ENCODE measurements at places on chromosomes 2 and 18.

DNA sequence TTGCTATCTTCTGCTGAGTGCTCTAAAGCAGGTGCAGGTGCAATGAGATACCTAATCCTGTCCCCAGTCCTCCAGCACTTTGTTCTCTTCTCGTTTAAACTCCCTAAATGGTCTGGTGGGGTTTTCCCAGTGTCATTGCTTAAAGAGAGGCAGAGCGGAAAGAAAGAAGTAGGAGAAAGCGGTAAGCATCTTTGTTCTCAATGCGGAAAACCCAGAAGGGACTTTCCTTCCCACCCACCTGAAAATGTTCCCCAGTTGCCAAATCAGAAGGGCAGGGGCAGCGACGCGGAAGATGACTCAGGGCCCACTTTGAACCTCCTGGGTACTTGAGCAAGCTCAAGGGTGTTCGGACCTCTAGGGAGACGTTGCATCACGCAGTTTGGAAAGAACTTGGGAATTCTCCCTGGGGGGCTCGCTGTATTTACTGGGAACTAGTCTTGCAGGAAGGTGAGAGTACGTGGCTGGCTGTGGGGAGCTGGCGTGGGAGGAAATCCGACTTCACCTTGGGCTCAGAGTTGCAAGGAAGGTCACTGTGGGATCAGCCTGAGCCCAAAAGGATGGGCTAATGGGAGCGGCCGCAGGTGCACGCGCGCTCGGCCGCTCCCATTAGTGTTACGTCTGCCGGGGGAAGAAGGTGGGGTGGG lies 589 bp upstream of the SGPP2 start:
- DNase-seq, result no peak

GRCh38 chr2:239734436-239735005 lies 290.6 kb downstream of the NDUFA10 start:
- DNase-seq, result no peak

DNA sequence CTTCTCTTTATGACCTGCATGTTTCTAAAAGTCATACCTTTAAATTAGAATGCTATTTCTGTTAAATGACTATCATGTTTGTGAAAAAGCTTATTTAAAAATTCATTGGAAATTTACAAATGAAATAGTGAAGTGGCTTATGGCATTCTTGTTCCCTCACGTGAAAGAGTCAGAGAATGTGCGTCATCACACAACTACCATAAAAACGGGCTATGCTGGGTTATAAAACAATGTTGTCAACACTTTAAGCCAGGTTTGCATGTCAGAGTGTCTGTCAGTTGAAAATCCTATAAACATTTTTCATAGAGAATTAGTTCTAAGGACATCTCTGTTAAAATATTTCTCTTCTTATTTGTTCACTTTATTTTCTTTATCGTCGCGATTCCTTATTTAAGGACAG lies 42.5 kb upstream of the STK39 start:
- no peak for DNase-seq

GRCh38 chr18:42530276-42530675 lies 575.2 kb downstream of the PIK3C3 start:
- DNase-seq, result no peak

- DNase-seq, result no peak
Measured at GRCh38 chr2:165718610-165719210, 75.3 kb downstream of the GALNT3 start.

DNA sequence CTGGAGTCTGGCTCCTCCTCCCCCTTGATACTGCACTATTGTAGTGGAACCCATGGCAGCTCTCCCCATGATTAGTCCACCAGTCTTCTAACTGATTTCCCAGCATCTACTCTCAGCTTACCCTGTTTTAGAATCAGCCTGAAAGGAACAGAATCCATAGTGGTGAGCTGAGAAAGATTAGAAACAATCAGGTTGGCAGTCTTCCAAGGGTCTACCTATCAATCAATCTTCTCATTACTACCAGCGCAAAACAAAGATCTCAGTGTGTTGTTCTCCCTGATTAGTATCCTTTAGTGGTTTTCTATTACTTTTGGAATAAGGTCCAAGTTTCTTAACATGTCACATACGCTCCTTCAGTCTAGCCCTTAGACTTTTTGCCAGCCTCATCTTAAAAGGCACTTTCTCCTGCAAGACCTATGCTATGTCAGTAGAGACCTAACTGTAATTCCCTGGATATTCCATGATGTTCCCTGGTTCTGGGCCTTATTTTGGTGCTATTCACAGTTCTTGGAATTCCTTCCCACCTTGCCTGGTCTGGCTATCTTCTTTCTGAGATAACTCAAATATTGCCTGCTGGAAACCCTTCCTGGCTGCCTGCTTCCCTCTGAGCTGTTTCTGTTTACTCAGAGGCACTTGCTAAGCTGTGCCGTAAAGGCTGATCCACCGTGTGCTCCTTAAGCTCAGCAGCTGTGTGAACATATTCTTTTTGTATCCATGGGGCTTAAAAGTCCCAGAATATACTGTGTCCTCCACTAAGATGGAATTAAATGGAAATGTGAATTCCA lies 32.6 kb downstream of the LAMA3 start:
- DNase-seq, result no peak

DNA sequence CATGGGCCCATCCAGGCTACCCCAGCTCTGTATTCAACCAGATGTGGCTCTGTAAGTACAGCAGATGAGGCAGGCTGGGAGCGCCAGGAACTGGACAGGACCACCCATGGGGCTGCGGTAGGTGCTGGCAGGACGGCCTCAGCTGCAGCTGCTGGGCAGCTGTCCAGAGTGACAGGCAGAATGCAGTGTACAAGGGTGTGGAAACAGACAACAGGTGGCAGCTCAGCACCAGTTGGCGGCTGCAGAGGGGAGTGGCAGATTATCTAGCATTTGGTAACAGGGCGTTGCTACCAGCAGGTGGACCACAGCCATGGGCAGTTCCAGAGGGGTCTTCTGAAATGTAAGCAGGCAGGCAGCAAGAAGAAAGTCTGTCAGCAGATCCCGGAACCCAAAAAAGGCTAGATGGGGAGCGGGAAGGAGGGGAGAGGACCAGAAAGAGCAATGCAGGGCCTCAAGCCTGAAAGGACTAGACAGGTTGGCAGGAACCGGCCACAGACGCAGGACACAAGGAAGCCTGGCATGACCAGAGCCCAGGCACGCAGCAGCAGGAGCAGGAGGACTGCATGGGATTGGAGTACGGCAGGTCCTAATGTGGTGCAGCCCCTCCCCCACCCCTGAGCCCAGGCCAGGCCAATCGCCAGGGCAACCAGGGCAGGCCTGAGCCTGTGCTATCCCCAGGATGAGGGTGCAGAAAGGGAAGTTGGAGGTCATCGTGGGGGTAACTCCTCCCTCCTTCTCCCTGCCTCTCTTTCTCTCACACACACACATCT lies 24.7 kb downstream of the PKDCC start:
- peak; percentile 36 for DNase-seq

- no peak for DNase-seq
Measured at GRCh38 chr18:5759194-5759593, 136.1 kb downstream of the TMEM200C start.

DNA sequence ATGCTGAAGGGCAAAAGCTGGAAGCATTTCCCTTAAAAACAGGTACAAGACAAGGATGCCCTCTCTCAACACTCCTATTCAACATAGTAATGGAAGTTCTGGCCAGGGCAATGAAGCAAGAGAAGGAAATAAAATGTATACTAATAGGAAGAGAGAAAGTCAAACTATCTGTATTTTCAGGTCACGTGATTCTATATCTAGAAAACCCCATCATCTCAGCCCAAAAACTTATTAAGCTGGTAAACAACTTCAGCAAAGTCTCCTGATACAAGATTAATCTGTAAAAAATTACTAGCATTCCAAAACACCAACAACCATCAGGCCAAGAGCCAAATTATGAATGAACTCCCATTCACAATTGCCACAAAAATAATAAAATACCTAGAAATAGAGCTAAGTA lies 213.2 kb upstream of the CNTNAP5 start:
- no peak for DNase-seq

- DNase-seq, result no peak
Measured at GRCh38 chr2:101386599-101387150, 628 bp downstream of the CREG2 start.

GRCh38 chr18:36582988-36583745 lies 245.6 kb downstream of the TPGS2 start:
- DNase-seq, result no peak

DNA sequence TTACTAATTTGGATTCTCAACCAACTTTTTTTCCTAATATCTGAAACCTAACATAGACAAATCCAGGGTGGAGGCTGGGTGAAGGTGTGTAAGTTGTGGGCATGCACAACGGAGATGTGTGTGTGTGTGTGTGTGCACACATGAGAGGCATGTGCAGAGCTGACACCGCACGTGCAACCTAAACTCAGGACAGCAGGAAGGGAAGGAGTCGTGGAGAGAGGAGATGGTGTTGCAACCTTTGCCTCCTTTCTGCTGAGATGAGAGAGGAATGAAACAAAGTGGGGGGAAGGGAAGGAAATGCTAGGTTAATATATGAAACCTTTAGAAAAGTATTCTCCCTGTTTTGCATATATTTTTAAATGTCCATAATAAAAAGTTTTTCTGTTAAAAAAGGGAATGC lies 64.7 kb downstream of the KCTD1 start:
- no peak for DNase-seq

- no peak for DNase-seq
Measured at GRCh38 chr2:181847198-181847556, 44.4 kb upstream of the ITPRID2 start.

GRCh38 chr2:20615466-20616241 lies 35.2 kb downstream of the HS1BP3 start:
- DNase-seq, result no peak

DNA sequence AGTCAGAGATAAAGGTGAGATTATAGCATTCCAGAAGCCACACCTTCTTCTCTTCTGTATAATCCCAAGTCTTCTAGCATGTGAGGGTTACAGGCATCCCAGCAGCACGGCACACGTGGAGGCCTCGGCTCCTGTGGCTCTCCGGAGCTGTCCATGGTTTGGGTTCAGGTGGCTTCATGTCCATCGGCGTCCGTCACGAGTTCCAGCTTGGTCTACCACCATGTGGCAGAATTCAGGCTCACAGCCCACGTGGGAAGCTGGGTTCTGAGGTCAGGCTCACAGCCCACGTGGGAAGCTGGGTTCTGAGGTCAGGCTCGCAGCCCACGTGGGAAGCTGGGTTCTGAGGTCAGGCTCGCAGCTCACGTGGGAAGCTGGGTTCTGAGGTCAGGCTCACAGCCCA lies 378.3 kb upstream of the SALL3 start:
- DNase-seq, result no peak

DNA sequence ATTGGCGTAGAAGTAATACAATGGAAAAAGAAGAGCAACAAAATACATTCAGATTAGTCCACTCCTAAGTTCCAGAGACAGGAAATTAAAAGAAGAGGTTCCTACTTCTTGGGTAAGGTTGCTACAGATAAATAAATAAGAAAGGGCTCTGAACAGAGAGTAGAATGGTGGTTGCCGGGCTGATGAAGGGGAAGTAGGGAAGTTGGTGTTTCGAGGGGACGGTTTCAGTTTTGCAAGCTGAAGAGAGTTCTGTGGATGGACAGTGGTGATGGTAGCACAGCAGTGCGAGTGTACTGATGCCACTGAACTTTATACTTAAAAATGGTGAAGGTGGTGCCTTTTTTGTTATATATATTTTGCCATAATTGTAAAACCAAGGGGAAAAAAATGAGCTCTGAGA lies 48.2 kb downstream of the CABYR start:
- no peak for DNase-seq

- DNase-seq, result no peak
Measured at GRCh38 chr2:215049341-215049740, 89.1 kb downstream of the ABCA12 start.

GRCh38 chr18:22935431-22935830 lies 2.3 kb downstream of the RBBP8 start:
- DNase-seq, result no peak

DNA sequence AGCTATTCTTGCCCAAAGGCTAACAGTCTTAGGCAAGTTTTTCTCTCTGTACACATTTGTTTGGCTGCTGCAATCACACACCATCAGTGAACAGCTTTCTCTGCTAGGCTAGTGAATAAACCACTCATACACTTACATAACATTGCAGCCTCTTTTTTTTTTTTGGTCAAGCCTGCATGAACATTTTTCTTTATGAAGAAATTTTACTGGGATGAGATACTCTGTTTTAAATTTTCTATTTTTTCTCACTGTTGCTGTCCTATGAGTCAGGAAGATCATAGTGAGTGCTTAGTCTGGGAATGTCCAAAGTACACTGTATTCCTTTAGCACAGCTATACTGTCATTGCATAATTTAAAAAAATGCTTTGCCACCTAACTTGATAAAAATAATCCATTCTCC lies 58.5 kb downstream of the ROCK1 start:
- no peak for DNase-seq

DNA sequence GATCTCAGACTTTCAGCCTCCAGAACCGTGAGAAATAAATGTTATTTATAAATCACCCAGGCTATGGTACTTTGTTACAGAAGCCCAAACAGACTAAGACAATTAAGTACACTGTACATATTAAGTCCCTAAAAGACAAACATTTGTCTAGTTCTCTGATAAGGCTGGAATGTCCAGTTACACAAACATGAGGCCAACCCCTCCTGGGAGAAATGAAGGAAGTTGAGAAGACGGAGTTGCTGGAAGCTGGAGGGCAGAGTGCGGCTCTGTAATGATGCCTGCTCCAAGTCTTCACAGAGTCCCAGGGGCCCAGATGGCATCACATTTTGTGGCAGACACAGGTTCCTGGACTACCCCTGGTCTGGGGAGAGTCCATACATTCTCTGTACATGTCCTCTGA lies 79.2 kb upstream of the ST8SIA3 start:
- no peak for DNase-seq

DNA sequence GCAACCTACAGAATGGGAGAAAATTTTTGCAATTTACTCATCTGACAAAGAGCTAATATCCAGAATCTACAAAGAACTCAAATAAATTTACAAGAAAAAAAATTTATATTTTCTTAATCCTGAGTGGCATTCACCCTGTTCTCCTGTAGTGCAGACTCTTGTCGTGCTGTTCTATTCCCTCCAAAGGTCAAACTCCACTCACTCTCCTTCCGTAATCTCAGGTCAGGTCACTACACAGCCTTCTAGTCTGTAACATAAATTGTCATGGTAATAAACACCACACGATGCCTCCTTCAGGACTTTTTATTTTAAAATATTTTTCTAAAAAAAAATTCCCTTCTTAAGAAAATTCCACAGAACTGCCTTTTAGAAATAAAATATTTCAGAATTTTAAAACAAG lies 417.9 kb upstream of the GCFC2 start:
- no peak for DNase-seq

GRCh38 chr2:218622606-218623365 lies 15.1 kb downstream of the PLCD4 start:
- DNase-seq, result no peak

DNA sequence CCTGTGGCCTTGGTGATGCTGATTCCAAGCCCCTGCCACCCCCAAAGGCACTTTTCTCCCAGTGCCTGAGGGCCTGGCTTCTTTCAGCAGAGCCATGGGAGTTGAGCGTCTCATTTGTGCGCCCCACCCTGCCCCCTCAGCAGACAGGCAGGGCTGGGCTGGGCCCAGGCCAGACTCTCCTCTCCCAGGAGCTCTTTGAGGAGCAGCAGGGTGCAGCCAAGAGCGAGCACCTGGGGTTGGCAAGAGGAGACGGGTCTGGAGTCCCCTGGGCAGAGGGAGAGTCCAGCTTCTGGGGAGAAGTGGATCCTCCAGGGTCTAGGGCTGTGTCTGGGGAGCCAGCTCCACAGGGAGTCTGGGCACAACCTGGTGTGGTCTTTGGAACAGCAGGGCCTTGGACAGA lies 21.2 kb downstream of the NPPC start:
- DNase-seq, result no peak

- no peak for DNase-seq
Measured at GRCh38 chr18:77395953-77396352, 146.3 kb downstream of the GALR1 start.
